Kidney (tissue), 22 donors: ENCODE measurements at places on chromosomes 3 and 15. TPM values are rescaled to one million over a fixed set of nuclear protein-coding genes. Genes with fewer than 3 reads are reported as not detected.

The BNC1 gene
- total RNA-seq = 0.38 TPM

The CCDC9B gene
- 60.0 TPM for total RNA-seq

GRCh38 chr3:40179016-40179415 is 130.5 kb upstream of the EIF1B start:
- H3K36me3 ChIP-seq = no peaks in the 10 kb centered on the region
- peak; percentile 81 for DNase-seq
- no peak overlapping the region for H3K4me3 ChIP-seq
- H3K27me3 ChIP-seq = no peaks in the 10 kb centered on the region

- H3K27ac ChIP-seq = no peak overlapping the region
- H3K27me3 ChIP-seq = no peaks in the 10 kb centered on the region
- H3K36me3 ChIP-seq = no peaks in the 10 kb centered on the region
Observed at GRCh38 chr15:49309889-49310288, 113.2 kb upstream of the FGF7 start.

- no peak overlapping the region for H3K27ac ChIP-seq
- peaks cover under 1% of the 10 kb centered on the region for H3K4me1 ChIP-seq
Observed at GRCh38 chr3:112308151-112308911, 14.3 kb upstream of the SLC9C1 start.

GRCh38 chr3:4656059-4656458 is 162.9 kb downstream of the ITPR1 start:
- no peak overlapping the region for H3K4me3 ChIP-seq
- H3K4me1 ChIP-seq = no peaks in the 10 kb centered on the region
- H3K27me3 ChIP-seq = no peaks in the 10 kb centered on the region
- H3K36me3 ChIP-seq = peaks cover 4% of the 10 kb centered on the region

The EPHA6 gene
- 0.66 TPM for total RNA-seq

The GCNT3 gene
- total RNA-seq = 14.8 TPM

DNA sequence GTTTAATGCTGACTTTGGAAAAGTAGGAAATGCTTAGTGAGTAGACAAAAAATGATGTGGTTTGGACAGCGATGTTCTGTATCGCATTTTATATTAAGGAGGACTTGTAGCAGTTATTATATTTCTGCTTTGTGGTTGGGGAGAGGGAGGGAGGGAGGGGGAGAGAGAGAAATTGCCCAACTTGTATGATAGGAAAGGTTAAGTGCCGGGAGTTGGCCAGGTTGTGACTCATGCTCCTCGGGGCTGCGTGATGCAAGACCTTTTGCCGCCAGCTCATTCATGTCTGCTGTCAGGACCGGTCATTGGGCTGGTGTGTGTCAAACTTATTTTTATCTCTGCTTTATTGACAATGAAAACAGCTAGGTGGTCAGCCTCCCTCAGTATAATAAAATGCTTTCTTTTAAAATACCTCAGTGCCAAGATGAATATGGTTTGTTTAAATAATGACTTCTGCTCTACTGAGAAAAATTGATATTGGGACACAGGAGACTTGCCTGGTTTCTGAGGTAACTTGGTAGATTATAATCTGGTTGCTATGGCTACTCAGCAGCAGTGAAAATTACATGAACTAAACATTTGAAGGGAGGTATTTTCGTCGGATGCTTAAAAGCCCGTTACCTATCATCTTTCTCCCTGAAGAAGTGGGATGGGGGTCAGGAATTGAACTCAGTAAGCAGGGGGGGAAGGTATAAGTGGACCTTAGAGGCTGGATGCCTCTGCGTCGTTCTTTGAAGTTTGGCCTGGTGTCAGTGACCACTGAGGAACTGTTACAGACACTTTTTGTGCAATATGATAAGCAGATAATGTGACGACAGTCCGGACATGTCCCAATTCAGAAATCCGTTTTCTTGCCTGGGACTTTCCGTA is 90.7 kb downstream of the FNDC3B start:
- no peaks in the 10 kb centered on the region for H3K27me3 ChIP-seq
- peaks cover 17% of the 10 kb centered on the region for H3K4me1 ChIP-seq
- H3K27ac ChIP-seq = peak overlapping the region; percentile 27
- peak; percentile 36 for DNase-seq
- no peak overlapping the region for H3K4me3 ChIP-seq

GRCh38 chr3:4306860-4307259 is 3.7 kb downstream of the SETMAR start:
- no peaks in the 10 kb centered on the region for H3K36me3 ChIP-seq
- DNase-seq = no peak
- H3K27me3 ChIP-seq = no peaks in the 10 kb centered on the region

The DGKG gene
- total RNA-seq = 11.4 TPM

The GPR149 gene
- not detected for total RNA-seq

The FAM43A gene
- 11.4 TPM for total RNA-seq

The ANKUB1 gene
- total RNA-seq = not detected

The PLA2G4D gene
- total RNA-seq = not detected

DNA sequence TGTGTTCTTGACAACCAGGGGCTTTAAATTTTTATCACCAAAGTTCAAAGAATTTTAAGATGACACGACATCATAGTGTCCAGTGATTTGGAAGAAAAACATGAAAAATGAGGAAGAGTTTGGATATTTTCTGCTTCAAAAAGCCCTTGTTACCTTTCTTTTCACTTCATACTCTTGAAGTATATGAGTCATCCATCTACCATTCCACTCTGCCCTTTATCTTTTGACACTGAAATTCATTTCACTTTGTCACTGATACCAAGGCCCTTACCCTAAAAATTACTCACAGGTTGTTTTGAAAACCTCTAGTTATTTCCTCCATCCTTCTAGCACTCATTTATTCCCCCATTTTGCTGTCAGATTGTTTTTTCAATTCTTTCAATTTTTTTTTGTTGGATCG is 42.7 kb downstream of the OR5H15 start:
- no peaks in the 10 kb centered on the region for H3K27me3 ChIP-seq
- no peak for DNase-seq
- no peak overlapping the region for H3K4me3 ChIP-seq

The SLC6A11 gene
- total RNA-seq = 0.38 TPM

The PSTPIP1 gene
- 22.1 TPM for total RNA-seq

DNA sequence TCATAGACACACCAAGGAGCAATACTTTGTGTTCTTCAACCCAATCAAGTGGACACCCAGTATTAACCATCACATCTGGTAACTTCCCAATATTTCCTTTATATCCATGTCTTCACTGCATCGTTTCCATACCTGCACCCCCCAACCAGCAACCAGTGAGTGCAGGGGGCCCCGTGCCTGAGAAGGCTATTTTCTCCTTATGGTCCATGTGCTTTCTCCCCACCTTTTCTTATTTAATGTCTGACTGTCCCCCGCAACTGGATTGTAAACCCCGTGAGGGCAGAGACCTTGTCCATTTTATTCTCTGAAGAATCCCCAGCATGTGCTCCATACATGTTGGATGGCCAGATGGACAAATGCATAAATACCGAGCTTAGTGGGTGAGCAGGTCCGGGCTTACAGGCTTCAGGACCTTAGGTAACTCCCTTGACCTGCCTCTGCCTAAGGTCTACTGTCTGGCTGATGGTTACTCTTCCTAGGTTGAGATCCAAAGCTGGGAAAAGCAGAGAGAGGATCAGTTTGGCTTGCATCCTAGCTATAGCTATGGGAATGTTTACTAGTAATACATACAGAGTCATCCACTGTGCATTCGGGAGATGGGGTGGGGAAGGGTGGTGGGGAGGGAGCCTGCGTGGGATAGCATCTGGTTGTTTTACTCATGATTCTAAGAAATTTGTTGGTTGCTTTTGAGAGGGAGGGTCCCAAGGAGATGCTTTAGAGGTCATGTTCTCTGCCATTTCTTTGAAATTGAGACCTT is 41.5 kb downstream of the PXYLP1 start:
- H3K27me3 ChIP-seq = no peaks in the 10 kb centered on the region
- H3K4me3 ChIP-seq = no peak overlapping the region
- no peaks in the 10 kb centered on the region for H3K4me1 ChIP-seq
- no peak for DNase-seq
- H3K36me3 ChIP-seq = no peaks in the 10 kb centered on the region
- no peak overlapping the region for H3K27ac ChIP-seq

- no peaks in the 10 kb centered on the region for H3K36me3 ChIP-seq
- no peak overlapping the region for H3K27ac ChIP-seq
- no peaks in the 10 kb centered on the region for H3K27me3 ChIP-seq
- DNase-seq = no peak
- no peak overlapping the region for H3K4me3 ChIP-seq
Observed at GRCh38 chr15:64780600-64781156, 5.3 kb upstream of the RBPMS2 start.

DNA sequence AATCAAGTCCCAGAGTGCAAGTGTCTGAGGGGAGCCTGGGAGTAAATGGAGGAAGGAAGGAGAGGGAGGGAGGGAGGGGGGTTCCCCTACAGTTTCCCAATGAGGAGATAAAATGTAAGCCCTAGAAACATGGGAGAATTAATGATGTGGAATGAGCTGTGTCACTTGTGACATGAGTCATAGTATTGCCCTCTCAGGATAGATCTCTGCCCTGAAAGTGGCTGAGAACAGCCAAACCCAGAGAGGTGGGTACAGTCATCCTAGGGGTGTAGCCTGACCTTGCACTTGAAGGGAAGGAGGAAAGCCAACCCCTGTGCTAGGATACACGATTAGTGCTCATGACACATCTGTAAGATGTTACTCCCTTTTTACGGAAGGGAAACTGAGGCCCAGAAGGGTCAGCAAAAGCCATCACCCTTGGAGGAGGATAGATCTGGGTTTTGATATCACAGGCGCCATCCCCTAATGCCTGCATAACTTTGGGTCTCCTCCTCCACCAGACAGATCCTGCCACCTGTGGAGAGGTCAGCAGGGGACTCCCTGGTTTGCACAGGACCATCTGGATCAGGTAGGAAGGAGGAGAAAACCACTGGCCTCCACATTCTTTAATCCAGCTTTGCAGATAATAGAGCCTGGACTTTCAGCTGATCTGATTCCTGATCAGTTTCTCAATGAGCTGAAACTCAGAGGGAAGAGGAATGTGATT is 23.1 kb upstream of the USP3 start:
- no peaks in the 10 kb centered on the region for H3K4me1 ChIP-seq
- H3K27ac ChIP-seq = no peak overlapping the region
- no peaks in the 10 kb centered on the region for H3K36me3 ChIP-seq
- H3K27me3 ChIP-seq = no peaks in the 10 kb centered on the region
- DNase-seq = no peak
- H3K4me3 ChIP-seq = no peak overlapping the region

GRCh38 chr3:48413611-48414010 is 16.3 kb downstream of the PLXNB1 start:
- H3K4me3 ChIP-seq = no peak overlapping the region
- H3K27ac ChIP-seq = no peak overlapping the region
- peaks cover 85% of the 10 kb centered on the region for H3K36me3 ChIP-seq
- DNase-seq = peak; percentile 61
- H3K27me3 ChIP-seq = no peaks in the 10 kb centered on the region
